ENCODE measurements at places on chromosomes 16 and 17.

- no peak for DNase-seq
These were observed 109.8 kb downstream of the CDK5R1 start for GRCh38 chr17:32596628-32597027.

DNA sequence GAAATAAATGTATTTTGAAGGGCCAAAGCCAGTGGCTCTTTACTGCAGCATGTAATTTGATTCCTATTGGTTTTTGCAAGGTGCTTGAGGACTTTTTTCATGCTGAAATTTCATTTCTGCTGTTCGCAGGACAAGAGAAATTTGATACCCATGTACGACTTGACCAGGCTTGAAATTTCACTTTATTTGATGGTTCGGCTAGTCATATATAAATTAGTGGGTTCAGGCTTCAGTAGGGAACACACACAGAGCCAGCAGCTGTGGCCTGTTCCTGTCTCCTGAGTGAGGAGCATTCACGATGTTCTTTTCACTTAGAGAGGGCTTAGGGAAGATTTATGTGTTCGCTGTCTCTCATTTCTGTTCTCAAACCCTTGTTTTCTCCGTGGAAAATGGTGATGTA lies 258.4 kb upstream of the CACNG5 start:
- DNase-seq = no peak

DNA sequence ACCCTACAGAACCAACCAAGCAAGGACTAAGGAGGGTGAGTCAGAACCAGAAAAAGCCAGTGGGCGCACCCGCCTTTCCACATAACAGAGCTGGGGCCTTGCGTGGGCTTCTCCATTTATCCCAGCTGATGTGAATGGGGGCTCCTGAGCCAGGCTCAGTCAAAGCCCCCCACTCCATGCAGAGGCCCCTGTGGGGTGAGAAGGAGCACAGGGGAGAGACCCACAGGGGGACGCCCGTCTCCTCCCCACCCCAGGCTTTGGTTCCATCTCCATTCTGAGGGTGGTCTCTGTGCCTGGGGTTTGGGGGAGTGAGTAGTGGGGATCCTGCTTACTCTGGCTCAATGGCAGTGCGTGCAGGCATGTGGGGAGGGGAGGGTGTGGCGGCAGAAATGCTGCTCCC lies 210.1 kb upstream of the TNRC6C start:
- DNase-seq = no peak

- no peak for DNase-seq
These were observed 27.0 kb downstream of the ZFPM1 start for GRCh38 chr16:88479793-88480760.
